Activated CD8-positive, alpha-beta memory T cell treated with anti-CD3 and anti-CD28 coated beads for 1 hour (primary cell): ENCODE measurements at places on chromosomes 5 and 9.

- no peak for DNase-seq
These were observed 7.5 kb upstream of the SLC12A7 start for GRCh38 chr5:1119312-1119831.

GRCh38 chr9:134265078-134265477, 61.2 kb upstream of the RXRA start:
- no peak for DNase-seq

DNA sequence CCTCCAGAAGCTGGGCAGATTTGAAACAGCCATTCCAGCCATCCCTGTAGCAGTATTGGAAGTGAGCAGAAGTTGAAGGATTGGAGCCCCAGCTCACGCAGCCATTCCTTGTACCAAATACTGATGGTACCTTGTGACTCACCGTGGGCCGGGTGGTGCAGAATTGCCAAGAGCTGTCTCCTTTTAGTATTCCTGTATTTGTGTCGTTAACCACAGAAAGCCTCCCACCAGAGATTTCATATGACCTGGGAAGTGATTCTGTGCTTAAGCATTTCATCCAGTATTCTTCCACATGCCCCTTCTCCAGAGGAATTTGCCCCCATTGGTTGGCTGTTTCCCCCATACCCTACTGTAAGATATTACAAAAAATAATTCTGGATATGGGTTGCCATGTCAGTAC, 17.7 kb upstream of the TLX3 start:
- DNase-seq, result no peak

- DNase-seq, result no peak
These were observed 126.1 kb downstream of the ESM1 start for GRCh38 chr5:54859316-54859715.

- DNase-seq, result no peak
These were observed 303.0 kb upstream of the TLE4 start for GRCh38 chr9:79268806-79269205.

DNA sequence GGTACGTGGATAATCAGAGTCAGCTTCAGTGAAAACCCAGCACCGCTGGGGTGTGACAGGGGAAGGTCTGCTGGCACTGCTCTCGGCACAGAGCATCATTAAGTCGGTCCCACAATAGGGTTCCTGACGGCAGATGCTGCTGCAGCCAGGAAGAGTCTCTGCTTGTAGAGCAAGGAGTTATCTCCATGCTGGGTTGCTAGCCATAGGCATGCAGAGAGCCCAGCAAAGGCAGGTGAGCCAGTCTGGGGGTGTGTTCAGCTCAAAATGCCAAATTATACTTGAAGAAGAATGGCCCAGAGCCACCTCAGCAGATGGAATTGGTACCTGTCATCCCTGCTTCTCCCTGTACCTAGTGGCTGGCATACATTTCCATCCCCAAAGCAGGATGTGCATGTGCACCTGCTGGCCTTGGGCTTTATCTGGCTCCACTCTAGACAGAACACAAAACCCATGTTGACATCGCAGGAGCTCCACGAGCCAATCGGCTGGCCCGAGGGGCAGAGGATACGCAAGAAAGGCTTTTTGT, 100.8 kb downstream of the WDR41 start:
- no peak for DNase-seq

- no peak for DNase-seq
These were observed 31.5 kb upstream of the TMED7 start for GRCh38 chr5:115657125-115657880.

GRCh38 chr9:123457583-123457982, 101.6 kb downstream of the CRB2 start:
- no peak for DNase-seq

GRCh38 chr5:96649681-96650540, 12.3 kb upstream of the CAST start:
- no peak for DNase-seq

DNA sequence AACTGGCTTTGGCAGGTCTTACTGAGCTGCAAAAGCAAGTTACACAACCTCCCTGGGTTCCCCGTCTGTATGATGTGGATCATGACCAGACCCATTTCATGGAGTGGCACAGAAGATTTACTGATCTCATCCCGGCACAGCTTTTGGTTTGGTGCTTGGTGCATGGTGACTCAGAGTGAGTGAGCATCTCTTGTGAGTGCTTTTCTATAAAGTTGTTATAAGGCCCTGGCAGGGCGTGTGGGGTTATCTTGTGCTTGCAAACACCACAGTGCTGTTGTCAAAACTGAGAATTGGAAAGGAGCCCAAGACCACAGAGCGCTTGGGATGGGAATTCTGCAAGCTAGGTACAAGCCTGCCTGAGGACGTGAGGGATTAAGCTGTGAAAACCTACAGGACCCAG, 425.2 kb downstream of the GADD45G start:
- DNase-seq, result no peak

- no peak for DNase-seq
These were observed 62.7 kb downstream of the TRIM32 start for GRCh38 chr9:116749772-116750171.

- no peak for DNase-seq
These were observed 39.9 kb downstream of the ERP44 start for GRCh38 chr9:100058699-100059579.

GRCh38 chr9:125631391-125632085, 75.5 kb downstream of the MAPKAP1 start:
- no peak for DNase-seq

DNA sequence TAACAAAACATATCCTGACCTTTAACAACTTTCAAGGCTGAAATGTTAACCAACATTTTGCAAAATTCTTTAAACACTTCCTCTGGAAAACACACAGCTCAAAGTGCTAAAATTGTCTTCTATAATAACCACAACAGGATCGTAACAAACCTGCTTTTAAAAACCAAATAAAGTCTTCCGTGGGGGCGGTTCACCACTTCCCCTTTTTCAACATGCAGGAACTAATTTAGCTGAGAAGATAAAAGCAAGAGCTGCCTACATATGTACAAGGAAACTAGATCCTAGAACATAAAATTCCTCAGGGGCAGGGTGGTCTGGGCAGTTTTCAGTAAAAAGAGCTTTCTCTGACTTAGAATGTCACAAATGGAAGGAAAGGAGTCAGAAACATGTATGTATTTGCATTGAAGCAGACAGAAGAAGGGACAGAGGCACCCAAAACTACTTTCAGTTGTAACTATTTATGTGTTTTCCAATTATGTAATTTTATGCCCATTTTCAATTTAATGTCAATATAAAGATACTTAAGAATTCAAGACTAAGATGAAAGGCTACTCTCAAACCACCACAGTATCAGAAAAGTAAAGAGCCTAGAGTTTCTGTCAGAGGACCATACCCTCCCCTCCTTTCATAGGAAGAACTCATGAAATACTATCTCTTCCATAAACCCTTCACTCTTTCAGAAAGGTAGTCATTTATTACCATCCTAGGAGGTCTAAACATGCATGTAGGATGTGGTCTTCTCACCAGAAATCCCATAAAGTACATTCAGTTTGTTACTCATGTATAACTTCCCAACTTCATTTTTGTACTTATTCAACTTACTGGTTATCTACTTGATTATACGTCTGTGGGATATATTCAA, 185.9 kb upstream of the RASA1 start:
- peak; percentile 1 for DNase-seq

DNA sequence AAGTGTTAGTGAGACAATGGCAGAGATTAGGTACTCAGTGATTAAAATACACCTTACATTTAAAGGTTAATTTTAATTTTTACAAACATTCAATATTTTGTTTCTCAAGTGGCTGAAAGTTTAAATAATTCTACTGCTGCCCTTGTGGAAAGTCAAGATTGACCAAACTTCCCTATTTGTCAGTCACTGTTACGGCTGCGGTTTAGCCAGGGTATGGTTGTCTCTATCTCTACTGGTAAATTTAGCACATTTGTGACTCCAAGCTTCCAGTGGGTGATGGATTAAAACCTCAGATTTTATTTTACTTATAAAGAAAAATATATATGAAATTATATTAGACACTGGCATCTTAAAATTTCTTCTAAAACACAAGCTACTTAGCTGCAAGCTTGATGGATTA, 368.4 kb downstream of the CDH18 start:
- DNase-seq, result no peak

DNA sequence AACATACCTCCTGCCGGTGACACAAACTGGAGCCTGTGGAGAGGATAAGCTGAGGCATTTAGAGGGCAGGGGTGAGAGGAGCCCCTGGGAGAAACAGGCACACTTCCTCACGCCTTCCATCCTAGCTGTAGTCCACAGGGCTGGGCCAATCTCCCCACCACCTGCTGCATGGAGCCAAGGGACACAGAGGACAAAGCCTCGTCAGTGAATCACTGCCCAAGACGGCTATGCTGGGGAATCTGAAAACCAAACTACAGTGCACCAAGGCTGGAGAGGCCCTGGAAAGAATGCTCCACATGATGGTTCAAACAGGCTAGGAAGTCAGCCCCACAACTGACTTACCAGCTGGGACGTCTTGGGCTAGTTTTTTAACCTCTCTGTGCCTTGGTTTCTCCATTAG, 57.0 kb downstream of the SHB start:
- no peak for DNase-seq

DNA sequence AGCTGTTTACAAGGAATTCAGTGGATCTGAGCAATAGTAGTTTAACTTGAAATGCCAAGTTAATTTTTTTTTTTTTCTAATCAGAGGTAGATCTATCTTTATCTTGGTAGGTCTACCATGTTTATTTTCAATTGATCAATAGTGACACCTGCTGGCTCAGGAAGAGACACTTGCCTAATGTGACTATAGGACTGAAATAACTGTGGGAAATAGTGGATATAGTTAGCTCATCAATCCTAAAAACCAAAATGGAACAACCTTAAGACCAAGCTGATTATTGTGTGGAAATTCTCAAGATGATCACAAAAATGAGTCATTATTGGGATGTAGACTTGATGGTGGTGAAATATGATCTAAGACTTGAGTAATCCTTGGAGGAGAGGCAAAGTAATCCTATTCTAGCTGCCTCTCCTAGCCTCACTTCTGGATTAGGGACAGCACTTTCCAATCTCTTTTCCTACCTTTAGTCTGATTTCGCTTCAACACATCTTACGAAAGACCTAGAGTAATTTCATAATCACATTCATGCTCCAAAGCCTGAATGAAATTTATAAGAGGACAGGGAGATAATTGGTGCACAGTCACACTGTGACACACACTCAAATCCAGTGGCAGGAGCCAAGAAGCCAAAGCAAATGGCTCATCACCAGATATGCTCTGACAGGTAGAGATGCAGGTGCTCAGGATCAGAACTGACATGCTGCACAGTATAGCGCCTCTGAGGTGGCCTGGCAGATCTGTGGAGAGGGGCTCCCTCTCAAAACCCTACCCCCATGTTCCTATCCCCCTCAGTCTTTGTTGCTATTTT, 156.3 kb downstream of the HMHB1 start:
- DNase-seq, result no peak

DNA sequence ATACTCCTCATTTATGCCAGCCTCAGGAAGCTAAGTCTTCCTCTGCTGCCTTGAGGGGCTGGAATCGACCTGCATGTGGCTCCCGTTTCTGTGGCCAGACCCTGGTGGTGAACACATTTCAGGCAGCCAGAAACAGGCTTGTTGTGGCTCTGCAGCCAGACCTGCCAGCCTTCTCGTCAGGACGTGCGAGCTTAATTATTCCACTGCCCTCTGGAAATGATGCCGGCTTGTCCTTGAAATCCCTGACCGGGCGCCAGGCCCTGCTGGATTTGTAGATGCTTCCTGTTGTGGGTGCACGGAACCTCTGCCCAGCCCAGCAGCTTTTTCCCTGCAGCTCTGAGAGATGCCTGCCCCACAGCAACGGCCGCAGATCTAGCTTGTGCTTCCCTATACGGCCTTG, 41.6 kb downstream of the PDZD2 start:
- DNase-seq, result no peak

DNA sequence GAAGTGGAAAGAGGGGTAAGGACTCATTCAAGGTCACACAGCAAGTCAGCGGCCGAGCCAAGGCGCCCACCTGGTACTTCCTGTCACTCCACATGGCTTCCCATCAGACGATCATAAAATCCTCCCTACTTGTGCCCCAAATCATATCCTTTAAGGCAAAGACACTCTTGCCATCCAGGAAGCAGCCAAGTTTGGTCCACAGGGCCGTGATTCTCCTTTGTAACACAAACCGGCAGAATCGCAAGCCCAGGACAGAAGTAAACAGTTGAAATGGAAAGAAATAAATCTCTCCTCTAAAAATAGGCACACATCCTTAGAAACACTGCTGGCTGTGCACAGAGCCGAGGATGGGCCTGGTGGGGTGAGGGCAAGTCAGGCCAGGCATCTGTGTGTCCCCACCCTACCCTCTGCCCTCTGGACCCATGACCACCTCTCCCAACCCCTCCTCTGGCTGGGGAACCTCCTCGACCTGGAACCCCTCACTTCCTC, 30.5 kb downstream of the TMOD1 start:
- DNase-seq, result no peak

GRCh38 chr9:90569511-90569910, 73.1 kb downstream of the DIRAS2 start:
- no peak for DNase-seq

DNA sequence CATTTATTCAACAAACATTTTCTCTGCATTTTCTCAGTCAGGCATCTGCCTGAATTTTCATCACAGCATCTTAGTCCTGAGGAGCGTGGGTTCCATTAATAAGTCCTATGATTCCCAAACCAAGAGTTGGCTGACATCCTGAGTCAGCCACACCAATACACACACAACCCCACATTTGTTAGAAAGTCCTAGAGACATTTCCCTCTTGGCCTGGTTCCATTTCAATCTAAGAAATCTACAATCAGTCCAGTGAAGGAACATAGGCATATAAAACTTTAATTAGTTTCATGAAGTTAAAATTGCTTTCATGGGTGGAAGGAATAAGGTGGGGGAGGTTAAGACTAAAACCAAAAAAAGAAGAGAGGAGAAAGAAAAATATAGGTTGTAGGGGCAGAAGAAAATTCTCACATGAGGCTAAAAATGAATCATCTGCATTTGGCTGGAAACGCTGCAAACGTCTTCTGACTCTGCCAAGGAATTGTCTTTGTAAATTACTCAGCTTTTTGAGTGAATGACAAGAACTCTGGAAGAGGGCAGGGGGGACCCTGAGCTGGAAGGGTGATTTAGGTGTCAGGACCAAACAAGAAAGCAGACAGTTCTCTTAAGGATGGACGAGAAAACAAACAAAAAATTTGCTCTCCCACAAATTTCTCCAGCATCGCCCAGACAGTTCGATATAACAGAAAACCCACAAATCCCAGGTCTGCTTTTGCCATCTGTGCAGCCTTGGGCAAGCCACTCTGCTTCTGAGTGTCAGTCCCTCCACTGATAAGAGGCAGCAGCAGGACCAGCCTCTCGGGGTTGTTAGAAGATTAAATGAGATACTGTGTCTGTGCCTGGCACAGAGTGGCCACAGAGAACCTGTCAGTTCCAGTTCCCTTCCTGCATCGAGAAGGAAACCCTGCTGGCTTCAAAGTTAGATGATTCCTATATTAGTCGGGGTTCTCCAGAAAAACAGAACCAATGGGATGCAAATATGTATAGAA, 289.7 kb downstream of the CDK5RAP2 start:
- DNase-seq, result no peak
